ENCODE measurements at places on chromosomes 7 and 10. TPM values are rescaled to one million over a fixed set of nuclear protein-coding genes. Genes with fewer than 3 reads are reported as not detected.
A peak's percentile ranks its signal among the peaks of the same experiment; 100 is the strongest.

DNA sequence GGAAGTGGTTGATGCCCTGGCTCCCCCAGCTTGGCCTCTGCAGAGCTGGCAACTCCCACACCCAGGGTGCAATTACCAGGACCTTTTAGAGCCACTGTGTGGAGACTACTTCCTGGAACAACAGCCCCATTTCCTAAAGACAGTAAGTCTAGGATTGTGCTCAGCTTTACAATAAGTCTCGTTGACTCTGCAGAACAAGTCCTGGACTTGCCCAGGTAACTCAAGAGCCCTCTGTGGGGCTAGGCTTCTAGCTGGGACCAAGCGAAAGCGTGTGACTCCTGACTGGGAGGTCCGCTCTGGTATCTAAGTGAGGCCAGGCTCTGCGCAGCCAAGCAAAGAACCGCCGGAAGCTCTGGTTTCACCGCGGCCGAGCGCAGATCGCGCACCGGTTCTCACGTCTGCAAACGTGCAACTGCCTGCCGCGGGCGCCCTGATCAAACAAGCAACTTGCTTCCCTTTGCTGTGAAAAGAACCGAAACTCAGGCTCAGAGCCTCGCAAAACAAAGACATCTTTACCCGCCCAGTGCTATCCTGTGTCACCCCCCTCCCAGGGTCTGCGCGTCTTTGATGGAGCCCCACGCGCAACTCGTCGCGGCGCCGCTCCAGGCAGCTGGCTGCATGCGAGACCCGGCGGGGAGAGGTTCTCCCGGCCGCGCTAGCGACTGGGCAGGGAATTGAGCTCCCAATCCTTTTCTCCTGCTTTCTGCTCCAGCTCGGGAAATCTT is 4.4 kb upstream of the PDLIM1 start:
- peak; percentile 77 for DNase-seq
- H3K36me3 ChIP-seq, result no peaks in the 10 kb centered on the region
- peaks cover 20% of the 10 kb centered on the region for H3K27me3 ChIP-seq
- H3K27ac ChIP-seq, result peak overlapping the region; percentile 80
- H3K4me1 ChIP-seq, result peaks cover 28% of the 10 kb centered on the region
- H3K4me3 ChIP-seq, result peak overlapping the region; percentile 67

DNA sequence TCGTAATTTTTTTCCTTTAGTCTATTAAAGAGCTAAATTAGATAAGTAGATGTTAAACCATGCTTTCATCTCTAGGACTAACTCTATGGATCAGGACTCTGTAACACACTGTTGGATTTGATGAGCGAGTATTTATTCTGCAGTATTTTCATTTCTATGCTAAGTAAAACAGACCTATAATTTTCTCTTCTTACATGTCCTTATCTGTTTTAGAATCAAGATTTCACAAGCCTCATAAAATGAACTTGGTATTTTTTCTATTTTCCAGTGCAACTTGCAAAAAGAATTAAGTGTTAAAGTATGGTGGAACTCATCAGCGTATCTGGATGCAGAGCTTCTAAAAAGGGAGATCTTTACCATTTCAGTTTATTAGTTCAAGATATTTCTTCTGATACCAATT is 2.4 kb downstream of the CACUL1 start:
- H3K36me3 ChIP-seq, result peaks cover 10% of the 10 kb centered on the region
- peak overlapping the region; percentile 6 for H3K4me3 ChIP-seq
- H3K27me3 ChIP-seq, result peaks cover 6% of the 10 kb centered on the region
- H3K4me1 ChIP-seq, result peaks cover 27% of the 10 kb centered on the region
- no peak overlapping the region for H3K27ac ChIP-seq
- DNase-seq, result no peak

Gene PRF1
- total RNA-seq, result 136 TPM

DNA sequence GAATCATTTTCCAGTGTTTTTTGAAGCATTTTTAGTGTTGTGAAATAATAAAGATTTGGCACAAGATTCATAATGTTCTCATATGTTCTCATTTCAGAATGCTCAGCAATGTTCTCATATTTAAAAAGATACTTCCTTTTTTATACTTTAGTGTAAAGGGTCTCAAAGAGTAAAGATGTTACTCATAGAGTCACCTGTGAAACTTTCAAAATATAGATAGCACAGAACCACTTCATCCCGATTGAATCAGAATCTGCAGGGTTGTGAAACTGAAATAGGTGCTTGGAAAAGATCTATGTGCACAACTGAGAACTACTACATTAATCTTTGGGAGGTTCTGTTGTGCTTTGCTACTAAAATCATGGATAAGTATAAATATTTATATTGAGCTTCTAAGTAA is 144.7 kb downstream of the MDFIC start:
- no peak for DNase-seq
- H3K36me3 ChIP-seq, result peaks cover 3% of the 10 kb centered on the region
- no peak overlapping the region for H3K27ac ChIP-seq
- H3K4me1 ChIP-seq, result peaks cover 6% of the 10 kb centered on the region

- H3K4me1 ChIP-seq, result no peaks in the 10 kb centered on the region
- H3K27ac ChIP-seq, result no peak overlapping the region
- no peak for DNase-seq
- H3K27me3 ChIP-seq, result no peaks in the 10 kb centered on the region
Measured at GRCh38 chr7:54946271-54946670, 72.5 kb upstream of the EGFR start.

DNA sequence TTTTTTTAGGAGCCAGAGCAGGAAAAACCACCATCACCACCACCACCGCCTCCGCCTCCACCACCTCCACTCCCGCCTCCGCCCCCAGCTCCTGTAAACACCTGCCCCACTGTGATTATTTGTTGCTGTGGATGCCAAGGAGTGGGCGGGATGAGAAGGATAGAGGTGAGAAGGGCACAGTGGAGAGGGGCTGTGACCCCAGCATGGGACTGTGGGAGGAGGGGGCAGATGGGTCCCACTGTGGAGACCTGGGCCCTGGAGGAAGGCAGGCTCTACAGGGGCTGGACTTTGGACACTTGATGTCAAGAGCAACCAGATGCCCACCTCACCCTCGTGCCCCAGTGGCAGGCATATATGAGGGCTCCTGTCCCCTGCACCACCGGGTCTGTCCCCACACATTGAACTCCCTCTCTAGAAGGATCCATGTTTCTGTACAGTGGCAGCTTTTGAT is 24.7 kb downstream of the ANTXRL start:
- no peaks in the 10 kb centered on the region for H3K4me1 ChIP-seq
- H3K36me3 ChIP-seq, result no peaks in the 10 kb centered on the region
- DNase-seq, result no peak
- H3K4me3 ChIP-seq, result no peak overlapping the region
- H3K27ac ChIP-seq, result no peak overlapping the region

Gene IQUB
- not detected for total RNA-seq

DNA sequence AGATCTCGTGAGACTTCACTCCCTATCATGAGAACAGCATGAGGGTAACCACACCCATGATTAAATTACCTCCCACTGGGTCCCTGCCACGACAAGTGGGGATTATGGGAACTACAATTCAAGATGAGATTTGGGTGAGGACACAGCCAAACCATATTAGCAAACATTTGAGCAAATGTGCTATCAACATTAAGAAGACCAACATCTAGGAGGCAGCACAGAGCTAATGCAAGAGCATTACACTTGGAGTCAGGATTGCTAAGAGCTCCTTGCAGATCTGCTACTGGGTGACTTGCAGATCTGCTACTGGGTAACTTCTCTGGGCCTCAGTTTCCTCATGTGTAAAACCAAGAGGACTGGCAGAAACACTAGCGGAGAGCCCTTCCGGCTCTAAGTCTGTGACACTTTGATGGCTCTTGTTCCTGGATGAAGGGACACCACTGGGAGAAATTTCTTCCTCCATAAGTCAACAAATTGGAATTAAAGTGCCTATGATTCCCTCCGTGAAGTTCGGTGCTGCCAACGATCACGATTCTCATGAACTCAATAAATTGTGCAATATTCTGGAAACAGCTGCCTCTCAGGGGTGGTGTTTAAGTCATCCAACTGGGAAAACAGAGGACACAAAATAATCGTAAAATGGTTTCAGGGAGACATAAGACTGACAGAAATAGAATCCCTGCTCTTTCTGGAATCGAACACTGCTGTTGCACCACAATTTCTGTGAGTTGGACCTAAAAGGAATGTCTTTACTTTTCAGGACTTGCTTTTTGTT is 115.8 kb upstream of the ITGB1 start:
- H3K36me3 ChIP-seq, result peaks cover 19% of the 10 kb centered on the region
- H3K27me3 ChIP-seq, result no peaks in the 10 kb centered on the region
- H3K4me3 ChIP-seq, result no peak overlapping the region
- no peak for DNase-seq
- H3K4me1 ChIP-seq, result peaks cover 1% of the 10 kb centered on the region
- H3K27ac ChIP-seq, result no peak overlapping the region

DNA sequence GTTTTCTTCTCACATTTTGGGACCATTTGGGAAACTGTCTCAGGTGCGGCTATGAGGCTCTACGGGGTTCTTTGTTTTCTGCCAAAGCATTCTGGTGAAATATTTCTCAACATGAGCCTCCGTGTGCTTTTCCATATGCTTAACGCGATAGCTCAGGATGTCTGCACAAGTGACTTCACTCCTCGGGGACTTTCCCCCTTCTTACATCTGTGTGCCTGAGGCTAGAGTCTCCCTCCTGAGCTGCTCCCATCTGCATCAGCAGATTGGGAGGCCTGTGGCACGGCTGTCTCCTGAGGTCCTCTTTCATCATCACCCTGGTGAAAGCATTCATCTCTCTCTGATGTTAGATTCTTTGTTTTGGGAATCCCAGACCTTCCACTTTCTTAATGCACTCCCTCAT is 1190.9 kb downstream of the TYW1 start:
- no peaks in the 10 kb centered on the region for H3K27me3 ChIP-seq
- no peaks in the 10 kb centered on the region for H3K4me1 ChIP-seq
- DNase-seq, result no peak
- no peak overlapping the region for H3K4me3 ChIP-seq

Gene HMX3
- total RNA-seq, result not detected

DNA sequence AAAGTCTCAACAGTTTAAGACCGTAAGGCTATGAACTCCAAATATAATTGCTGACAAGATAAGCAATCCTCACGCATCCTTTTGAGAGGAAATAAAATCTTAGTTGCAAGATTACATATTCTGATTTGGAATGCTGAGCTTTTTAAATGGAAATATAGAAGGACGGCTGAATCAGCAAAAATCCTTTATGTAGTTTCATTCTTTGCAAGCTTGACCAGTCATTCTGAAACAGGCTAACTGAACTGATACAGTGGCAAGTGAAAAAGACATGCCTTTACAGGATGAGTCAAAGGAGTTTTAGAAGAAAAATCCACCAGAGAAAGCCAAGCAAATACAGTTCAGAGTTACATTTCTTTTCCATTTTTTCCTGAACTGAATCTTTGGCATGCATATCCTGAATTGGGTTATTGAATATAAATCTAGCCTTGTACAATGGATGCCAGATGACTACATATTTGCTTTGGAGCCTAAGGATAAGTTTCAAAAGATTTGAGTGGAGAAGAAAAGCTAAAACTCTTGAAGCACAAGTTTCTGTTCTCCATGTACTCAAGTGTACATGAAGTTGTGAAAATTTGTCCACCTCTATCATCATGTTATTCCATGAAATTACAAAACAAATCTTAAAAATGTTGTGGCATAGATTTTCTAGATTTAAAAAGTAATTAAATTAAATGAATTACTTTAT is 4.4 kb downstream of the VIM start:
- H3K4me1 ChIP-seq, result peaks cover 60% of the 10 kb centered on the region
- H3K27ac ChIP-seq, result peak overlapping the region; percentile 95

DNA sequence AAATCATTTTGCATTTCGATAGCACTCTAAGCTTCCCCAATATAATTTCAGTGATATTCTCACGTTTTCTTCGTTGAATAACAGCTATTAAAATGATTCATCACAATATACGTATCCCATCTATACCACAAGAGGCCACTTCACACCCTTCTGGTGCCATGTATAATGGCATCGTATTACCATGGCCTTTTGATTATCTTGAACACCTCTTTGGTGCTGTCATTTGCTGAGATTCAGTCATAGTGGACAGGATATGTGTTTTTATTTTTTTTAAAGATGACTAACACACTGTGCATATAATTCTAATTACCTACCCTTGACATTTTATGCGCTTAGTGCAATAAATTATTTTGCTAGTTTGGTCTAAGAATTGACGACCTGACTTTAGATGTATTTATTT is 6.7 kb upstream of the INSYN2A start:
- no peak overlapping the region for H3K27ac ChIP-seq
- H3K27me3 ChIP-seq, result peaks cover 3% of the 10 kb centered on the region
- H3K4me1 ChIP-seq, result no peaks in the 10 kb centered on the region
- no peak for DNase-seq

Gene MMRN2
- not detected for total RNA-seq
